ENCODE measurements at places on chromosomes 12 and 14.

GRCh38 chr12:55839345-55840140, 3.2 kb downstream of the MMP19 start:
- no peak for DNase-seq

DNA sequence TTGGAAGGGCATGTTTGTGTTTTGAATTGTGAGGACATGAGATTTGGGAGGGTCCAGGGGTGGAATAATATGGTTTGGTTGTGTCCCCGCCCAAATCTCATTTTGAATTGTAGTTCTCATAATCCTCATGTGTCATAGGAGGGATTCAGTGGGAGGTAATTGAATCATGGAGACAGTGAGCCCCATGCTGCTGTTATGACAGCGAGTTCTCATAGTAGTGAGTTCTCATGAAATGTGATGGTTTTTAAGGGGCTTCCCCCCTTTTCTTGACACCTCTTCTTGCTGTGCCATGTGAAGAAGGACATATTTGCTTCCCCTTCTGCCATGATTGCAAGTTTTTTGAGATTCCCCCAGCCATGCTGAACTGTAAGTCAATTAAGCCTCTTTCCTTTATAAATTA, 260.0 kb downstream of the DUSP6 start:
- no peak for DNase-seq

- no peak for DNase-seq
These were observed 9.3 kb upstream of the TWF1 start for GRCh38 chr12:43815416-43815815.

DNA sequence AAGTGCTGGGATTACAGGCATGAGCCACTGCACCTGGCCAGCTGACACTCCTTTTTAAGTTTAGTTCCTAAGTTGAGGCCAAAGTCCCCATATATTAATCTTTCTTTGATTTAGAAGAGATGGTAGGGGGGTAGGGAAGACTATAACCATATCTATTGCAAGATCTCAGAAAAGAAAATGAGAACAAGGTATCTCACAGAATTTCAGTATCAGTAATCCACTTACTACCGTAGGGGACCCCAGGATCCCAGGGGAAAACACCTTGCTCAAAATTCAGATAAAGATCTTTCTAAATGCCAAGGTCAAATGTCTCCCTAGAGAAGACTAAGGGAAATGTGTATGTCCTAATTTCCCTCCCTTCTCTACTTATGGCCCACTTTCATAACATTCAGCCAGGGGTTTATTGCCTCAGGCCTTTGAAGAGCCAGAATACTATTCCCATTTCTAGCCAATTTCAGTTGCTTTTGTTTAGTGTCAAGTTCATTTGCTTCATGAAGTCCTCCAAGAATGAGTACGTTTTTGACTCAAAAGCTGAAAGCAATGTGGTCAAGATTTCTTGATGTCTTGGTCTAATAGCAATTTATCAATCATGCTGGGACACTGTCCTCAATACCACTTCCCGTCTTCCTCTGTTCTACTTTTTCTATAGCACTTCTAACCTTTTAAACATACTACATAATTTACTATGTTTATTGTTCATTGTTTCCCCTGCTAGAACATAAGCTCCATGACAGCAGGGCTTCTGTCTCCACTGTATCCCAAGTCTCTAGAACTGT, 86.3 kb downstream of the DCAF5 start:
- no peak for DNase-seq

DNA sequence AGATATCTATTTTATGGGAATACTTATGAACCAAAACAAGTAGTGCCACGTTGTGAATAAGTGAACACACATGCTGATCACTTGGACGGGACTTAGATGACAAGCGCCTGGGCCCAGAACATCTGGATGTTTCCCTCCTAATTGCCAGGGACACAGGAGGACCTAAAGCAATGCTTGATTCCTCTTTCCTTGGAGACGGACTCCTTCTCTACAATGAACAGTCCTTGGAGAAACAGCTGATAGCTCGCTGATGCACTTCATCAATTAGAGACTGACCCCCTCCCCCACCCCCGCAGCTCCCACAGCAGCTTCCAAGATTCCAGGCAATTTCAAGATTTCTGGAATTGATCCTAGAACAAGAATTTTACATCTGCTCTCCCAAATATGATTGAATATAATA, 86.4 kb downstream of the ST8SIA1 start:
- DNase-seq: no peak
